CD8-positive, alpha-beta memory T cell (primary cell): ENCODE measurements at places on chromosomes 2 and 18. TPM values are rescaled to one million over a fixed set of nuclear protein-coding genes. Genes with fewer than 3 reads are reported as not detected.
A peak's percentile ranks its signal among the peaks of the same experiment; 100 is the strongest.

The OXER1 gene
- 0.11 TPM for total RNA-seq

DNA sequence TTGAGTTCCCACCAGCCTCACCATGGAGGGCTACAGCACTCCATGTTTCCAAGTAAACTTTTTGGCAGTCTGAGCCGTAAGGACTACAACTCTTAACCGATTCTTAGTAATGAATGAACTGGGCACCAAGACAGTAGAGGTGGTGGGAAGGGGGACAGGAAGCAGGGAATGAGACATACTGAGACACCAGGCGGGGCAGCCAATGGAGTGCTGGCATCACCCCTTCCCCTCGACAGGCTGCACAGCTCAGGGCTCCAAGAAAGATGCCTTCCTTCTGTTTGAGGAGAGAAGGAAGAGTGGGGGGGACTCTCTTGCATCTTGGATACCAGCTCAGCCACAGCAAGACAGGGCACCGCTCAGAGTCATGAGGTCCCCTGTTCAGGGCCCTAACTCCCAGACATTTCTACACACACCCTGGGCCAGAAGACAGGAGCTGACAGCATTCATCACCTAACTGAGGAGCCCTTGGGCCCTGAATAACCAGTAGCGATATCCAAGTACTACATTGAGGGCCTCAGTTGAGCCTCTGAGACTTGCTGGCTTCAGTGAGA, 45.2 kb downstream of the USP34 start:
- no peak overlapping the region for H3K4me3 ChIP-seq
- H3K36me3 ChIP-seq: no peaks in the 10 kb centered on the region
- peak; percentile 13 for DNase-seq
- H3K27ac ChIP-seq: no peak overlapping the region
- H3K4me1 ChIP-seq: peaks cover 57% of the 10 kb centered on the region
- no peaks in the 10 kb centered on the region for H3K27me3 ChIP-seq

The GALNT3 gene
- total RNA-seq: 3.0 TPM

The CYB5A gene
- 70.3 TPM for total RNA-seq

The NPPC gene
- not detected for total RNA-seq

The REG1B gene
- not detected for total RNA-seq
